Left renal cortex interstitium (tissue), 4 donors: ENCODE measurements at places on chromosomes 1 and 21. TPM values are rescaled to one million over a fixed set of nuclear protein-coding genes. Genes with fewer than 3 reads are reported as not detected.

DNA sequence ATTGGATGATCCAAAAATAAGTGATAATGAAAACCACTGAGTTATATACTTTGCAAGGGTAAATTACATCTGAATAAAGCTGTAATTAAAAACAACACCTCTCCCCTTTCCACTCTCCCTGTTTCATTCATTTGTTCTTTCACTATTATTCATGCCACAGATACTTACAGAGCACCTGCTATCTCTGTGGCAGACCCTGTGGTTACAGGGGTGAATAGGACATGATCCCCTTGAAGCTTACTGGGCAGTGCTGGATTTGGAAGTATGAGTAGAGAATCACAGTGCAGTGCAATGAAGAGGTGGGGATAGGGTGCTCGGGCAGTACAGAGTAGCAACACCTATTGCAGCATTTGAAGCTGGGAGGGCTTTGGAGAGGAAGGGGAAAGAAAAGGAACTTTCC is 21.7 kb downstream of the ARV1 start:
- no peak for DNase-seq

DNA sequence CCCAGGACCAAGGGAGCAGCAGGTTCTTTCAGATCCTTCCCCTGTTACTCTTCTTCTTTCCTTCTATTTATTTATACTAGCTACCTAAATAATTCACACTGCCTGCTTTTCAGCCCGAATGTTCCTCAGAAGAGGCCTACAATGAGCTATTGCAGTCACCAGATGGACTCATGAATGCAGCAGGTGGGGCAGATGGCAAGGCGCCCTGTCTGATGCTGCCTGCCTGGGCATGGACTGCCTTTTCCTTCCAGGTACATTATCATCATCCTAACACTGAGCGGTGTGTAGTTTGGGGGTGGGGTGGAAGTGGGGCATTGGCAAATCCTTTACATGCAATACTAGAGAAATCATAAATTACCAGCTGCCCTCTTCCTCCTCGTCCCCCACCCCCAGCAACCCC is 17.6 kb downstream of the ESRRG start:
- DNase-seq = no peak

DNA sequence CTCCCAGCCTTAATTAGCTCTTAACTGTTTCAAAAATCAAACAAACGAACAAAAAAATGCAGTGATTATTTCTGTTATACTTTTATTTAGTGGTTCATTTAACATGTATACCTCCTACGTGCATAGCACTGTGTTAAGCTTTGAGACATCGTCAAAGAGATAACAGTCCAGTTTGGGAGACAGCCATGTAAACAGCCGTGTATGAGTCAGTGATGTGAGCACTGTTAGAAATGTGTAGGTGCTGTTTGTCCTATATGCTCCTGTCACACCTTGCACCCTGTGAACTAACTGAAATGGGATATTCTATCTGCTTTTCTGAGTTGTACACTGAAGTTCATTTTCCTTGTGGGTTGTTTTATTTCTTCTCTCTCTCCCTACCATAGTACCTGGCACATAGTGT is 109.7 kb upstream of the CACYBP start:
- no peak for DNase-seq

Gene SGIP1
- polyA plus RNA-seq = 9.8 TPM

Gene SPRR4
- polyA plus RNA-seq = not detected

- no peak for DNase-seq
Measured at GRCh38 chr1:65469889-65470340, 49.4 kb downstream of the LEPR start.

DNA sequence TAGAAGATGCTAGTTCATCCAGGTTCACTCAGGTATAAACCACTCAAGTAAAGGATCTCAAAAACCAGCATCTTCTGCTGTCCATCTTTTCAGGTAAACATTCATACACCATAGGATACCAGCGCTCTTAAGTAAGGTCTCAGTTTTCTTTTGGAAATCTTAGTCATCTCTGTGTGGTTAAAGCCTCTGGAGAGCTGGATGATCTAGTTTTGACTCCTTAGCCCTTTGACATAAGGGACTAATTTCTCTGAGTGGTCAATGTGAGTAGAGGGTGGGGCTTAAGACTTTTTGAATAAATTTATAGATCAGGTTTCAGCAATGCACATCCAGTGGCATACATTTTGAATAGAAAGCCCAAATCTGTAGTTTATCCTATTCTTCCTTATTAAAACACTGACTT is 92.3 kb downstream of the CTH start:
- DNase-seq = no peak

DNA sequence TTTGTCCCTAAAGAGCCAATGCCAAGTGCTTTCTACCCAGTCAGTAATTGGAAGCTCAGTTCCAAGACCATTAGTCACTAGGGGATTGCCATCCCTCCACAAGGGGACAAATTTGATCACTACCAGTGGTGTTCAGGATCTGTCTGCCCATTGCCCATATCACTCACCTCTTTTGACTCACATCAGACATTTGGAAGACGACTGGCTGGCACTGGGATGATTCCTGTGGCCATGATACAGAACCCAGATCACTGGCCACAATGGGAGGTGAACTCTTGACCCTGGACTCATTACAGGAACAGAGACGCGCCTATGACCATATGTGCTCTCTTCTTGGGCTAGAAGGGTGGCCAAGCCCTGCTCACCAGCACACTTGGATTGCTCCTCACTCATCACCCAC is 71.0 kb downstream of the COLGALT2 start:
- DNase-seq = no peak

DNA sequence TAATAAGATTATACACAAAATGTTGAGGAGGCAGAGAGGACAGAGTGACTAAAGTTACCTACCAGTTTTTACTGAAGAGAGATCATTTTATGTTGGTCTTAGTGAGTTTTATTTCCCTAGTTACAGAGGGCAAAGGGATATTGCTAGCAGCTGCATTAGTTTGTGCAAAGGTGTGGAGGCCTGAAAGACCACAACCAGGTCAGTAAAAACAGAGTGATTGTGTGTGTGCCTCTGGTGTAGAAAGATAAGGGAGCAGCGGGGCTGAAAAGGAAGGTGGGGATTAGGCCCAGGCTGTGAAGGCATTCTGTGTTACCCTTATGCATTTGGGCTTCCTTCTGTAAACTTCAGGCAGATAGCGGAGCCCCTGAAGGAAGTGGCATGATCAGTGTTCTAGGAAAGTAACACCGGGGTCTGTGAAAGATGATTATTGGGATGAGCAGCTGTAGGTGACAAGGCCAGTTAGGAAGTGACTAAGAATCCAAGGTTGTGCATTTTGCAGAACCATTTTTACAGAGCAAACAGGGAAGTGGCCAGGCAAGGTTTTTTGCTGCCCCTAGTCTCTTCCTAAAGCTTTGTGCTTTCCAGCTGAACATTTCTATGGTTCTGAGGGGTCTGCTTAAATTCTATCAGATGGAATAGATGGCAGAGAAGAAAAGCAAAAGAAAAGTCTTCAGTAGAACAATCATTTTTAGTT is 3.7 kb downstream of the GADD45A start:
- no peak for DNase-seq

- no peak for DNase-seq
Measured at GRCh38 chr1:78627321-78627720, 7.1 kb downstream of the IFI44L start.

GRCh38 chr1:235329139-235329902 is 951 bp downstream of the GGPS1 start:
- peak; percentile 18 for DNase-seq

DNA sequence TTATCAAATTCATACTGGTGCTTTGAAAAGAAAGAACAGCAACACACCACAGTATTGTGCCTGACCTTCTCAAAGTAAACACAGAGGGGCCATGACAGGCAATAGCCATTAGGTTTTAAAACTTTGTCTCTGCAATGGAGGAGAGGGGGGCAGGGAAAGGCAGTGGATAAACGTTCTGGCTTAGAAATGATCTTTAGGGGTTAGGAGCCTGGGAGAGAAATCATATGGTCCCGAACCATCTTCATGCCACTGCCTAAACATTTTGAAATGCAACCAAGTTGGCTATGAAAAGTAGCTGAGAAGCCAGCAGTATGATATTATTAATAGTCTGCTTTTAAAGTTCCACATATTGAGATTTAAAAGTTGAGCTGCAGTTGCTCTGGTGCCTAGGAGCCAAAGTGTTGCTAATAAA is 39.8 kb downstream of the PLPP3 start:
- DNase-seq = no peak

- DNase-seq = no peak
Measured at GRCh38 chr1:196063294-196063693, 544.9 kb downstream of the KCNT2 start.

DNA sequence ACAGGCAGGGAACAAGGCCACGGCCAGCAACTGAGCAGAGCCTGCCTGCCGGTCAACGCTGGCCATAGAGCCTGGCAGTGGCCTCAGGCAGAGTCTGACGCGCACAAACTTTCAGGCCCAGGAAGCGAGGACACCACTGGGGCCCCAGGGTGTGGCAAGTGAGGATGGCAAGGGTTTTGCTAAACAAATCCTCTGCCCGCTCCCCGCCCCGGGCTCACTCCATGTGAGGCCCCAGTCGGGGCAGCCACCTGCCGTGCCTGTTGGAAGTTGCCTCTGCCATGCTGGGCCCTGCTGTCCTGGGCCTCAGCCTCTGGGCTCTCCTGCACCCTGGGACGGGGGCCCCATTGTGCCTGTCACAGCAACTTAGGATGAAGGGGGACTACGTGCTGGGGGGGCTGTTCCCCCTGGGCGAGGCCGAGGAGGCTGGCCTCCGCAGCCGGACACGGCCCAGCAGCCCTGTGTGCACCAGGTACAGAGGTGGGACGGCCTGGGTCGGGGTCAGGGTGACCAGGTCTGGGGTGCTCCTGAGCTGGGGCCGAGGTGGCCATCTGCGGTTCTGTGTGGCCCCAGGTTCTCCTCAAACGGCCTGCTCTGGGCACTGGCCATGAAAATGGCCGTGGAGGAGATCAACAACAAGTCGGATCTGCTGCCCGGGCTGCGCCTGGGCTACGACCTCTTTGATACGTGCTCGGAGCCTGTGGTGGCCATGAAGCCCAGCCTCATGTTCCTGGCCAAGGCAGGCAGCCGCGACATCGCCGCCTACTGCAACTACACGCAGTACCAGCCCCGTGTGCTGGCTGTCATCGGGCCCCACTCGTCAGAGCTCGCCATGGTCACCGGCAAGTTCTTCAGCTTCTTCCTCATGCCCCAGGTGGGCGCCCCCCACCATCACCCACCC is at the start of gene TAS1R3:
TAS1R3 (plus strand) TSS at position 213 of the 898 bp plus-strand sequence; CDS start at position 279, 66 bp downstream.
- DNase-seq = no peak

- DNase-seq = no peak
Measured at GRCh38 chr1:119210296-119210649, 69.8 kb upstream of the WARS2 start.

GRCh38 chr1:83547901-83548300 is 451.0 kb downstream of the TTLL7 start:
- DNase-seq = no peak
